ENCODE measurements at places on chromosomes 7 and 10.

DNA sequence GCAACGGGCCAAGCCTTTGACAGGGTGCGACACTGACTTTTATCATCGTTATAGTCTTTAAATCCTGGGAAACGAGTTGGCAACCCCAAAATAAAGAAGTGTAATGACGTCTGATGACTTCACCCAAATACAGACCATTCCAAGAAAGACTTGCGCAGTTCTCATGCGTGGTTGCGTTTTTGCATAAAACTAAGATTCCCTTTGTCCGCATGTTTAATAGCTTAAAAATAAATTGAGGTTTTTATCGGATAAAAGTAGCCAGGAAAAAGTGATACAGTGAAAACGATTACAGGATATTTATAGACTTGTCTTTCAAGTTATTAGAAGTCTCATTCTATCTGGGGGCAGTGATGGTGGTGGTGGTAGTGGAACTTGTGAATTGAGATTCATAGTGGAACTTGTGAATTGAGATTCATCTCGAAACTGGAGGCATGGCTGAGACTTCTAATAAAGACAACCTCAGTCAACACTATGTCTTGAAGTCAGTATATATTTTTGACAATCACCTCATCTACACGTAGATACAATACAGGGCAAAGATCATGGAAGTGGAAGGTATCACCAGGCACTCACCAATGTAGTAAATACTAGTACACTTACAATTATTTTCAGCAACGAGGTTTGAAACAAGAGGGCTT lies 1.2 kb upstream of the NAMPT start:
- DNase-seq: no peak

GRCh38 chr7:33076737-33077136 lies 14.2 kb upstream of the NT5C3A start:
- DNase-seq: no peak

DNA sequence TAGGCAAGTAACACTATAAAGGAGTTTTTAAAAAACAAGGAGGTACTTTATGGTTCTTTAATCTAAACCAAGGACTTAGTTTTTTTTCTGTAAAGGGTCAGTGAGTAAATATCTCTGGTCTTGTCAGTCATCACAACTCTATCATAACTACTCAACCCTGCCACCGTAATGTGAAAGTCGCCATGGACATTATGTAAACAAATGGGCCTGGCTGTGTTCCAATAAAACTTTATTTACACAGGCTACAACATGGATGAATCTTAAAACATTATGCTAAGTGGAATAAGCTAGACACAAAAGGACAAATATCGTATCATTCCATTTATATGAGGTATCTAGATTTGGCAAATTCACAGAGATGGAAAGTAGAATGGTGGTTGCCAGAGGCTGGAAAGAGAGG lies 60.8 kb upstream of the SP4 start:
- no peak for DNase-seq

GRCh38 chr7:17134786-17135185 lies 163.7 kb upstream of the AHR start:
- no peak for DNase-seq

DNA sequence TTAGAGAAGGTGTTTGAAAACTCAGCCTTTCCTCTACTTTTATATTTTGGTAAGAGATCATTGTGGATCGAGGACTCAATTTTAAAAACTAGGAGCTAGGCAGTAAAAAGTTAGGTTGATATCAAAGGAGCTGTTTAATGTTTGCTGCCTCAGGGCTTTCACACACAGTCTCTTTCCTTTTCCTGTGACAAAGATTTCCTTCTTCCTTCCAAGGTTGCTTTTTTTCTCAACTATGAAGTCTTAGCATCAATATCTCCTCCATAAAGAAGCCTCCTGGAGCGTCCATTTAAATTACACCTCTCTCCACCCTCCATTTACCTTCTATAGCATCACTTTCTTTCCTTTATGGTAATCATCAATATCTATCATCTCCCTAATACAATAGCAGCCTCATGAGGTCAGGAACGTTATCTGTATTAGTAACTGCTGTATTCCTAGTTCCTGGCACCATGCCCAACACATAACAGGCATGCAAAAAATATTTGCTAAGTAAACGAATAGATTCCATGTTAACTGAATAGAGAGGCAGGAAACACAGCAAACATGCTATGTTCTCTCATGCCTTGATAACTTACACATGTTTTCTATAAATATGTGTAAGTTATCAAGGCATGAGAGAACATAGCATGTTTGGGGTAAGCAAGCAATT lies 48.5 kb downstream of the GNAT3 start:
- no peak for DNase-seq

- DNase-seq: no peak
Measured at GRCh38 chr10:118062798-118063238, 16.1 kb upstream of the RAB11FIP2 start.

GRCh38 chr10:34206078-34206934 lies 608.8 kb downstream of the PARD3 start:
- DNase-seq: no peak

- DNase-seq: no peak
Measured at GRCh38 chr7:27203365-27203953, 3.6 kb upstream of the HOXA13 start.

DNA sequence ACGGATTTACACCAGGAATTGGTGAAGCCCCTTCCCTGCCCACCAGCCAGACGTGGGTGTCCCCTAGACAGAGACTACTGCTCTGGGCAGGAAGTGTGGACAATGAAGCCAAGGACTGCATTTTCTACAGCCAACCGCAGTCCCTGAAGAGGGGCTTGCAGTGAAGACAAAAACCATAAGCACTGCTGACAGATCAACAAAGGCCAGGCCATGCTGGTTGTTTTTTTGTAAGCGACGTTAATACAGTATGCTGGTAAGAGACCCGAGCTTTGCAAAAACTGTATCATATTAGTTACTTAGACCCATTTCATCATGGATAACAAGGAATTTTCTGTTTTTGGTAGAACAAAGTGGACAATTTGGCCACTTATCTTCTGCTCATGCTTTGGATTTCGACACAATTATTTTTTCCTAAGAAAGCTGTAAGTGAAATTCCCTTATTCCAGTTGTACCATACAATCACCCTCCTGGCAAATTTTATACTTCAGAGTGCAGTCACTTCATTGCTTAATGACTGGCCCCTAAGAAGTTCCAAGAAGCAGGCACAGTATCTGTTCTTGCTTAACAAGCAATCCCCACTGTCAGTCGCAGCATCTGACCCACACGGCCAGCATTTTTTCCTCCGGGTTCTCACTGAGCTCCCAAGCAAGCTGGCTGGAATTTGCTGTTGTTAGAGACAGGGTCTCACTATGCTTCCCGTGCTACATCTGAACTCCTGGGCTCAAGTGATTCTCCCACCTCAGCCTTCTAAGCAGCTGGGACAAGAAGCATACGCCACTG lies 163.5 kb downstream of the PARD3 start:
- DNase-seq: no peak

DNA sequence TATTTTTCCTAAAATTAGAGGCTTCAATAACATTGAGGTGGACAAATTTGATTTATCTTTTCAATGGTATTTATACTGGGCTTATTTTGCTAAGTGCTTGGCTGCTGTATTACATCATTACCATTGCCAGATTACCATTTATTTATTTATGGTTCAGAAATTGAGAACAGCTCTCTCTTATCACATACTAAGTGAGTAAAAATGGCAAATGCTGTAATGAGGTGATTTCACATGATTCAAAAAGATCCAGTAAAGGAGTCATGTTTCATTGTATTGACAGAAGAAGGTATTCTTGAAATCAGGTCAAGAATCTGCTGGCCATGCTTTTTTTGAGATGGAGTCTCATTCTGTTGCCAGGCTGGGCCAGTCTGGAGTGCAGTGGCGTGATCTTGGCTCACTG lies 322.6 kb downstream of the KIF20B start:
- no peak for DNase-seq

DNA sequence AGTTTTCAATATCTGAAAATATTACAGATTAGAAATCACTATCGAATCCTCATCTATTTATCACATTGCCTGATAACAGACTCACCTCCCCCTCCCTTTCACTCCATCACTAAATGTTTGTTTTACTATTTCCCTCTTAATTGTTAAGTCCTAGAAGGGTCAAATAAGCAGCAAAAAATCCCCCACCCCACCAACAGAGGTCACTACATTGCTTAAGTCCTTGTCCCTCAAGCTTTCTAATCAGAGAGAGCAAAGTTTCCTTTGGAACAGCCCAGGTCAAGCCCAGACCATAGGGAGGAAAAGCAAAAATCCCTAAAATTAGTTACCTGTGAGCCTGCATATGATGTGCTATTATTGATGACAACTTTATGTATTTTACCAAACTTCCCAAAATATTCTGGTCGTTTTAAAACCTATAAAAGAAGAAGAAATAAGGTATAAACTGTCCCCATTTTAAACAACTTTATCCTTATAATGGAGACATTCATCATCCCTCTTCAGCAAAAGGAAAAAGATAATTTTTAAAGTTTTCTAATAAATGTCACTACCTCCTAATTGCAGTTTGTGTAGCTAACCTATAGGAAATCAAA lies 95.0 kb downstream of the CNOT4 start:
- no peak for DNase-seq

DNA sequence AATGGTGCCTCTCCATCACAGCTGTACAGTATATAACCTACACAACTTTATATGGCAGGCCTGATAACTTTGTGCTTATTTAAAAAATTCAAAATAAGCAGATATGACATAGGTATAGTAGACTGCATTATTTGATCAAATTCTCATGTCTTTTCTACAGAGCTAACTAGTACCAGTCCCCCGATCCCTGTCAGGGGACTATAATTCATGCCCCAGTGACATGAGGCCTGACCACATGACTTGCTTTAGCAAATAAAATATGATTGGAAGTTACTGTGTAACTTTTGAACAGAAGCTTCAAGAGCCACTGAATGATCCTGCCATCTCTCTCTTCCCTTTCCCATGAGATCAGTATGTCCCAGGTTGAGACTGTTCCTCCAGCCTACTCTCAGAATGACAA lies 49.2 kb upstream of the WNT2 start:
- DNase-seq: no peak

DNA sequence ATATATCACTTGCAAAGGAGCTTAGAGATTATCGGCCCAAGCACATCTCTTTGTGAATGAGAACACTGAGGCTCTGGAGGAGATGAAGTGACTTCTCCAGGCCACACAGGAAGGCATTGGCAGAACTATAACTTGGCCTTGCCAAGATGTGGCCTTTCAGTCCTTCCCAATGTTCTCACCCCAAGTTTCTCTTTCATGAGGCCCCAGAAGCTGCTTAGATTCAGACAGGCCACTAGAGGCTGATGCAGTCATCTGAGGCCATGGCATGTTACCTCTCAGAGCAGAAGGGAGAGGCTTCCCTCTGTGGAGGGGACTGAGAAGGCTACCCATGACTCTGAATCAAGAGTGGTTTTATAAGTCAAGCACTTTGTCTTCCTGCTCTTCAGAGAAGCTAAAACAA lies 1003.7 kb downstream of the LRMDA start:
- DNase-seq: no peak

- no peak for DNase-seq
Measured at GRCh38 chr7:127589896-127590295, 1.7 kb downstream of the ARF5 start.

DNA sequence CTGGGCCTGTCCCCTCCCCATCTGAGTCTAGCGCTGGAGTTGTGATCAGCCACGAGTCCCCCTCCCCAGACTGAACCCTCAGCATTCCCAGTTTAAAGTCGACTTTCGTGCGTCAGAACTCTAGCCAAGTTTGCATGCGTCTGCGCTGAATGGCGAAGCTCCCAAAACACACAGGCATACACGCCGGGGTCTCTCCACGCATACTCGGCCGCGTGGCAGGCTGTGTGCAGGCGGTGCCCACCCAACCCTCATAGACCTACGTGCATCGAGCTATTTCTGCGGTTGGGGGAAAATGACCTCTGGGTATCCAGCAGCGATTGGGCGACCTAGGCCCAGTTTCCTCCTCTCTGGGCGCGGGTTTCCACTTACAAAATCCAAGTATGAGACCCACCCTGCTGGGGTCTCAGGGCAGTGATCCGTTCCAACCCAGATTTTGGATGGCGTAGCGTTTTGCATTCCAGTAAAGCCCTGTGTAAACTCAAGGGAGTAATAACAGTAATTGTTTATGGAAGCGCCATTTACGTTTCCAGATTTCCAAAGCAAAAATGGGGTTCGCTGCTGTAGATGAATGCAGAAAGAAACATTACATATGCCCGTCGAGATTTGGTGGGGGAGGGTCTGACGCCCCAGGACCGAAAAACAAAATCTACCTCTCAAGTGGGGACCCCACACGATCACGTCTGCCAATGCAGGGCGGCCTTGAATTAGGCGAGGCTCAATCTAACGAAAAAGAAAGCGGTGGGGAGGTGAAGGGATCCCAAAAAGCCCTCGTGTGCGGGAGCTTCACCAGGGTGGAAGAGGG lies 2.0 kb upstream of the HMX3 start:
- no peak for DNase-seq

GRCh38 chr7:108659261-108659660 lies 89.6 kb downstream of the DNAJB9 start:
- no peak for DNase-seq

DNA sequence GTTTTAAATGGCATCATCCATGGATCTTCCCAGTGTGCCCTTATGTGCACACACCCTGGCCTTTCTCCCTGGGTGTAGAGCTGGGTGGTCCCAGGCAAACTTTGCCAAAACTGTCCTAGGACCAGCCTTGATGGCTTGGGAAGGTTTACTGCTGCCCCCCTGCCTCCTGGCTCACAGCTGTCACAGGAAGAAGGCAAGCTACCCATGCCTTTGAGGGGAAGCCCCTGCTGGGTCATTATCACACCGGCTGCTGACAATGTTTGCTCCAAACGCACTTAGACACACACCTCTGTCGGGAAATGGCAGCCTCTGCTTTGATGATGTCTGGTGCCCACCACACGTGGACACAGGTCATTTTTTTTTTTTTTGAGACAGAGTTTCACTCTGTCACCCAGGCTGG lies 25.2 kb upstream of the FIGNL1 start:
- no peak for DNase-seq

- DNase-seq: no peak
Measured at GRCh38 chr10:79207726-79208125, 139.0 kb downstream of the ZMIZ1 start.

DNA sequence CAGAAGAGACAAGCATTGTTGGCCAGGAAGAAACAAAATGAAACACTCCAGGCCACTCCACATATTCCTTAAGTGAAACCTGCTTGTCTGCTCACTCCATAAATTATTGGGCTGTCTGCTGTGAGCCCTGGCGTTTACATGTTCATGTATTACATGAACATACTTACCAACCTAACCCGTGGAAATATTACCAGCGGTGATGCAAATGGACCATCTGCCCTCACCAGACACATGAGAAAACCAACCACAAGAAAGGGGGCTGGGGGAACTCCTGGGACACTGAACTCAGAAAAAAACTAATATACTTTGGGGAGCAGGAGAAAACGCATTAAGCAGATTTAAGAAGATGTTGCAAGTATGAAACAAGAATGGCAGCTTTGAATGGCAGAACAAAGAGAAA lies 731.2 kb upstream of the IGFBP3 start:
- no peak for DNase-seq

DNA sequence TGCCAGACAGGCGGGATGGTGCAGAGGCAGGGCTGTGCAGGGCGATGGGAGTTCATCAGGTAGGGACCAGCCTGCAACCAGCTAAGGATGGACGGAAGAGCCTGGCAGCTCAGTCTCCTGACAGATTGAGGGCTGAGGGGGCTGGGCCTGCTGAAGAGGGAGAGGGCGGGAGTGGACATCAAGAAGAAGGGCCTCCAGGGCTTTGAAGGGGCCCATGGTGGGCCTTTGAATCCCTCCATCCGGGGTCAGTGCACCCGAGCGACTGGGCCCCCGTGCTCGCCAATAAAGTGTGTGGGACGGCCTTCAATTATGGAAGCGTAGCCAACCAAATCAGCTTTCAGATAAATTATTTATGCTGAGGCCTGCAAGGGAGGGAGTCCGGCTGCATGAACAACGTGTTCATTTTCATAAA lies 431.2 kb downstream of the RPS24 start:
- no peak for DNase-seq

- DNase-seq: no peak
Measured at GRCh38 chr10:30353851-30354250, 4.8 kb upstream of the MTPAP start.

All from activated CD8-positive, alpha-beta memory T cell treated with anti-CD3 and anti-CD28 coated beads for 1 hour (primary cell).